ENCODE measurements at places on chromosomes 4 and X.

GRCh38 chr4:13829457-13829856 is 201.9 kb upstream of the BOD1L1 start:
- no peak overlapping the region for H3K4me3 ChIP-seq
- peaks cover 4% of the 10 kb centered on the region for H3K4me1 ChIP-seq
- H3K36me3 ChIP-seq = peaks cover 2% of the 10 kb centered on the region
- H3K27me3 ChIP-seq = no peaks in the 10 kb centered on the region

DNA sequence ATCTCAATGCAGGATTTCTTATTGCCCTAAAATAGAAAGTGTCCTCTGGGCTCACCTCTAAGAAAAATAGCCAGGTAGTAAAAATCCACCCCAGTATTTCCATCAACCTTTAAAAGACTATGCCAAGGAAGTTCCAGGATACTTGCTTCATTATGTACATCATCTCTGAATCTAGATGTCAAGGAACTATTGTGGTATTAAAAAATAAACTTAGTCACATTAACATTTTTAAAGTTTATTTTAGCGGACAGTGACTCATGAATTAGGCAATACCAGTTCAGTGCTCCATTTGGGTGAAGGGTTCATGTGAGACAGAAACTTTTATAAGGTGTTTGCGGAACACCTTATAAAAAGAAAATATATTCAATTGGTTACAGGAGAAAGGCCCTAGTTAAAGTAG is 209.2 kb downstream of the ADAM29 start:
- no peaks in the 10 kb centered on the region for H3K36me3 ChIP-seq
- no peaks in the 10 kb centered on the region for H3K27me3 ChIP-seq
- H3K27ac ChIP-seq = no peak overlapping the region
- DNase-seq = no peak

GRCh38 chr4:81404294-81404693 is 67.4 kb downstream of the RASGEF1B start:
- no peak overlapping the region for H3K27ac ChIP-seq
- DNase-seq = no peak
- peaks cover 17% of the 10 kb centered on the region for H3K4me1 ChIP-seq
- no peak overlapping the region for H3K4me3 ChIP-seq
- H3K27me3 ChIP-seq = peaks cover 8% of the 10 kb centered on the region

DNA sequence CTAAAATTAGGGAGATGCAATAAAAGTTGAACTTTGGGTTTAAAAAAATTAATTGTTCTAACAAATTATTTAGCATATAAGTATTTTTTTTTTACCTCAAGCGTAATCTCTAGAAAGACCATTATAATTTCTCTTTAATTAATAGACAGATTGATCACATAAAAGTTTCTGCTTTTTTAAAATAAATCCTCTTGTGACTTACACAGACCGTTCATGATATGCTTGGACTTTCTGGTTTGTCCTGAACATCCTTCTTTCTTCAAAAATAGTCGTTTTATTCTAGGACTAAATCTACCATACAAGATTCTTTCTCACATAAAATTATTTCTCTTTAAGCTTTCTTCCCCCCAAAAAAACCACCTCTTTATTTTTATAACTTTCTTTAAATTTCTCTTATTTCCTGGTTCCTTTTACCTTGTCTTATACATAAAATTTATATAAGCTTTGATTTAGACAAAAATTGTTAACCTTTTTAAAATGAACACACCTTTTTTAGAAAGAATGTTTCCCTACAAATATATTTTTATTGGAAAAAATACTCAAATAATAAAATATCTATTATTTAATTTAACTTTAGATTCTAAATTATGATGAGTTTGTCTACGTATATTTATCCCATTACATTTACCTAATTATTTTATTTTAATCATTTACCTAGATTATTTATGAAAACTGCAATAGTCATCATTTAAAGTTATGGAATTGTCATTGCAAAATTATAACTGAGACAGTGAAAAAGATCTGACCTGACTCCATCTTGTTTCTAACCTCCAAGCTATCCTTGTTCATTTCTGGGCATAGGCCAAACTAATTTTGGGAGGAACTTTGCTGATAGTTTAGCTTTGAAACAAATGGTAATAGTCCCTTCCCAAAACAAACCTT is 37.6 kb downstream of the PGRMC2 start:
- H3K4me3 ChIP-seq = no peak overlapping the region
- DNase-seq = no peak
- H3K27me3 ChIP-seq = no peaks in the 10 kb centered on the region
- H3K27ac ChIP-seq = no peak overlapping the region
- H3K36me3 ChIP-seq = peaks cover 4% of the 10 kb centered on the region

- H3K4me1 ChIP-seq = no peaks in the 10 kb centered on the region
- H3K27me3 ChIP-seq = no peaks in the 10 kb centered on the region
- no peaks in the 10 kb centered on the region for H3K36me3 ChIP-seq
- no peak for DNase-seq
- H3K27ac ChIP-seq = no peak overlapping the region
Measured at GRCh38 chr4:69640289-69640688, 847 bp upstream of the UGT2A2 start.

DNA sequence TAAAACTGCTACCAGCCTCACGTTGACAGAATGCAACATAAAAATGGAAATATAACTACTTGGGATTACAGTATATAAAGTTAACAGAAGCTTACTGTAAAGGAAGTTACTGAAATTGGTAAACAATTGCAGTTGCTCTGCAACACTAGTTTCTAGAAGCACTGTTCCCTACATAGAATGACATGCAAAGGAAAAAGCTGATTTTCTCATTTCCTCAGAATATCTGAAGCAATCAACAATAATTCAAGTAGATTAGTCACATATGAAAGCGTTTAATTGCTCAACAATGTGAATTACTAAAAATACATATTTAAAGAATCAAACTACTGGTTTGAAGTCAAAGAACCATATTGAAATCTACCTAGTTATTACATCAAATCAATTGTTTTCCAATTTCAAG is 31.8 kb downstream of the PDGFC start:
- no peak overlapping the region for H3K27ac ChIP-seq
- no peak for DNase-seq
- H3K4me1 ChIP-seq = peaks cover 11% of the 10 kb centered on the region

DNA sequence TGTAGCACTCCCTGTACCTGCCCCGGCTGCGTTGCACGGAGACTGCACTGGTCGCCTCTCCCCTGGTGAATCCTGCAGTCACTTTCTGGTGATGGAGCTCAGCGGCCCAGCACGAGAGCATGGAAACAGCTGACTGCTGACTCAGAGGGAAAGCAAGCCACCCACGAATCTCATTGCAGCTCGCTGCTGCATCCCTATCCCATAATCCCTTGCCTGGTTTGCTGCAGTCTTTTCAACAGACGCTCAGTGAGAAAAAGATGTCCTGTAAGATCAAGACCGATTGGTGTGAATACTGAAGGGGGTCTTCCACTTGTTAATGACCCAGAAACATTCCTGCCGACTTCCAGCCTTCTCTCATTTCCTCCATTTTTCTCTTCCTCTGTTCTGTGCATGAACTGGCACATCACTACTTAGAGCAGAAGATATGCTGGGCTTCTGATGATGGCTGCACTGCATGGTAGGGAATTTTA is 52.9 kb downstream of the TRIM2 start:
- no peak overlapping the region for H3K4me3 ChIP-seq
- H3K36me3 ChIP-seq = no peaks in the 10 kb centered on the region
- DNase-seq = peak; percentile 24
- H3K27ac ChIP-seq = no peak overlapping the region
- H3K4me1 ChIP-seq = no peaks in the 10 kb centered on the region

DNA sequence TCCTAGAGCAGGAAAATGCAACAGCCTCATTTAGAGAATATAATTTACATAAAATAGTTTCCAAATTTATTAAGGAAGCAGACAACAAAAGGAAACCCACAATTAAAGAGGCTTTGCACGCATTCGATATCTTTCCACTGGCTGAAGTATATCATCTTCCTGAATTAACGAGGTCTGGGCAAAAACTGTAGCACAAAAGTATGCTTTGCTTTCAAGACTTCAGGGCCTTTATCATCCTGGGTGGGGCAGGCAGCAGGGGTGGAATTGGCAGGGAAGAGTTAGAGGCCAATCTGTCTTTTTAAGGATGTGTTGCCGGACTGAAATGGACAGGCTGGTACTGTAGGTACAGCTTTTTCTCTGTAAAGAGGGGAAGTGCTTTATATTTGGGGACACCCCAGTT is 17.0 kb upstream of the STX18 start:
- no peaks in the 10 kb centered on the region for H3K36me3 ChIP-seq
- no peak overlapping the region for H3K27ac ChIP-seq
- DNase-seq = no peak
- peaks cover 4% of the 10 kb centered on the region for H3K4me1 ChIP-seq

GRCh38 chr4:138736362-138736761 is 279.2 kb upstream of the NOCT start:
- no peak overlapping the region for H3K27ac ChIP-seq
- no peaks in the 10 kb centered on the region for H3K4me1 ChIP-seq
- H3K27me3 ChIP-seq = peaks cover 1% of the 10 kb centered on the region
- H3K4me3 ChIP-seq = no peak overlapping the region
- no peak for DNase-seq

GRCh38 chr4:7296661-7297335 is 104.5 kb downstream of the SORCS2 start:
- H3K27me3 ChIP-seq = peaks cover 4% of the 10 kb centered on the region
- DNase-seq = no peak
- H3K27ac ChIP-seq = no peak overlapping the region
- no peak overlapping the region for H3K4me3 ChIP-seq

GRCh38 chr4:7342223-7343080 is 92.3 kb downstream of the PSAPL1 start:
- H3K4me3 ChIP-seq = no peak overlapping the region
- no peak for DNase-seq
- H3K27me3 ChIP-seq = peaks cover 9% of the 10 kb centered on the region
- peaks cover 3% of the 10 kb centered on the region for H3K4me1 ChIP-seq
- peaks cover 10% of the 10 kb centered on the region for H3K36me3 ChIP-seq

All from endothelial cell (in vitro differentiated cells).